ENCODE measurements at places on chromosomes 1 and 21.

- no peak overlapping the region for H3K4me3 ChIP-seq
- peaks cover 3% of the 10 kb centered on the region for H3K27me3 ChIP-seq
- H3K4me1 ChIP-seq, result no peaks in the 10 kb centered on the region
Measured at GRCh38 chr1:86754265-86754974, 50.0 kb downstream of the SH3GLB1 start.

GRCh38 chr1:65195495-65196417, 47.8 kb downstream of the AK4 start:
- no peak overlapping the region for H3K4me3 ChIP-seq
- no peak for DNase-seq
- H3K27ac ChIP-seq, result no peak overlapping the region
- H3K36me3 ChIP-seq, result no peaks in the 10 kb centered on the region
- H3K4me1 ChIP-seq, result no peaks in the 10 kb centered on the region
- H3K27me3 ChIP-seq, result no peaks in the 10 kb centered on the region

DNA sequence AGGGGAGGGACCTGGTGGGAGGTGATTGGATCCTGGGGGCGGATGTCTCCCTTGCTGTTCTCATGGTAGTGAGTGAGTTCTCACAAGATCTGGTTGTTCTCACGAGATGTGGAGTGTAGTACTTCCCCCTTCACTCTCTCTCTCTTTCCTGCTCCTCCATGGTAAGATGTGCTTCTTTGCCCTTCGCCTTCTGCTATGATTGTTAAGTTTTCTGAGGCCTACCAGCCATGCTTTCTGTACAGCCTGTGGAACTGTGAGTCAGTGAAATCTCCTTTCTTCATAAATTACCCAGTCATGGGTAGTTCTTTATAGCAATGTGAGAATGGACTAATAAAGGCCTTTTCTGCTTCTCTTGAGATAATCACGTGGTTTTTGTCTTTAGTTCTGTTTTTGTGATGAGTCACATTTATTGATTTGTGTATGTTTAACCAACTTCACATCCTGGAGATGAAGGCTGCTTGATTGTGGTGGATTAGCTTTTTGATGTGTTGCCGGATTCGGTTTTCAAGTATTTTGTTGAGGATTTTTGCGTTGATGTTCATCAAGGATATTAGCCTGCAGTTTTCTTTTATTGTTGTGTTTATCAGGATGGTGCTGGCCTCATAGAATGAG, 45.5 kb downstream of the RABGAP1L start:
- peaks cover 15% of the 10 kb centered on the region for H3K4me1 ChIP-seq
- no peaks in the 10 kb centered on the region for H3K27me3 ChIP-seq
- no peak overlapping the region for H3K4me3 ChIP-seq
- H3K27ac ChIP-seq, result no peak overlapping the region
- DNase-seq, result peak; percentile 60
- no peaks in the 10 kb centered on the region for H3K36me3 ChIP-seq

DNA sequence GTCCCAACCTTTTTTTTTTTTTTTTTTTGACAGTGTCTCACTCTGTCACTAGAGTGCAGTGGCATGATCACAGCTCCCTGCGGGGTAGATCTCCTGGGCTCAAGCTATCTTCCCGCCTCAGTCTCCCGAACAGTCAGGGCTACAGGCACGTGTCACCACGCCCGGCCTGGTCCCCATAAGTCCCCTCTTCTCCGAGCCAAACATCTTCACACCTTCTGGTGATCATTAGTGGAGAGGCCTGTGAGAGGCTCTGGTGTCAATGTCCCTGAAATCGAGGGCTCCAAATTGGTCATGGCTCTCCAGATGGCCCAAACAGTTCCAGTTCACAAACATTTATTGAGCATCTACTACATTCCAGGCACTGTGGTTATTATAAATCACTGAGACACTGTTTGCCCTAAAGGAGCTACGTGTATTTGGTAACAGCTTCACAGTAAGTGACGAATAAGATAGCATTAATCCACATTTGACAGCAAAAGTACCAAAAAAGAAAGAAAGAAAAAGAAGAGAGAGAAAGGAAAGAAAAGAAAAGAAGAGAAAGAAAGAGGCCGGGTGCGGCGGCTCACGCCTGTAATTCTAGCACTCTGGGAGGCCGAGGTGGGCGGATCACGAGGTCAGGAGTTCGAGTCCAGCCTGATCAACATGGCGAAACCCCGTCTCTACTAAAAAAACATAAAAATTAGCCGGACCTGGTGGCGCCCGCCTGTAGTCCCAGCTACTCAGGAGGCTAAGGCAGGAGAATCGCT, 867 bp upstream of the TIMM17A start:
- H3K36me3 ChIP-seq, result peaks cover 17% of the 10 kb centered on the region
- H3K27me3 ChIP-seq, result no peaks in the 10 kb centered on the region
- peak overlapping the region; percentile 71 for H3K27ac ChIP-seq
- H3K4me3 ChIP-seq, result peak overlapping the region; percentile 74

- no peak overlapping the region for H3K4me3 ChIP-seq
- H3K4me1 ChIP-seq, result no peaks in the 10 kb centered on the region
- no peaks in the 10 kb centered on the region for H3K27me3 ChIP-seq
- H3K36me3 ChIP-seq, result no peaks in the 10 kb centered on the region
- no peak for DNase-seq
Measured at GRCh38 chr21:36452281-36452825, 27.6 kb downstream of the CLDN14 start.

- H3K4me1 ChIP-seq, result no peaks in the 10 kb centered on the region
- no peaks in the 10 kb centered on the region for H3K36me3 ChIP-seq
- no peaks in the 10 kb centered on the region for H3K27me3 ChIP-seq
- no peak overlapping the region for H3K27ac ChIP-seq
- DNase-seq, result no peak
- H3K4me3 ChIP-seq, result no peak overlapping the region
Measured at GRCh38 chr1:4306559-4307467, 347.6 kb upstream of the AJAP1 start.

GRCh38 chr1:174990382-174990999, 9.3 kb upstream of the CACYBP start:
- H3K4me1 ChIP-seq, result peaks cover 6% of the 10 kb centered on the region
- peaks cover 6% of the 10 kb centered on the region for H3K36me3 ChIP-seq
- H3K4me3 ChIP-seq, result peak overlapping the region; percentile 59
- no peaks in the 10 kb centered on the region for H3K27me3 ChIP-seq

DNA sequence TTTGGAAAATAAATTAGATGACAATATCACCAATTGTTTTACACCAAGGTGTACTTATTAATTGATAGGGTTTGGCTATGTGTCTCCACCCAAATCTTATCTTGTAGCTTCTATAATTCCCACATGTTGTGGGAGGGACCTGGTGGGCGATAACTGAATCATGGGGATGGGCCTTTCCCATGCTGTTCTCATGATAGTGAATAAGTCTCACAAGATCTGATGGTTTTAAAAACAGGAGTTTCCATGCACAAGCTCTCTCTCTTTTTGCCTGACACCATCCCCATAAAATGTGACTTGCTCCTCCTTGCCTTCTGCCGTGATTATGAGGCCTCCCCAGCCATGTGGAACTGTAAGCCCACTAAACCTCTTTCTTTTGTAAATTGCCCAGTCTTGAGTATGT, 131.0 kb upstream of the LMO4 start:
- H3K27me3 ChIP-seq, result peaks cover 10% of the 10 kb centered on the region
- no peak for DNase-seq
- H3K4me3 ChIP-seq, result no peak overlapping the region
- peaks cover 4% of the 10 kb centered on the region for H3K4me1 ChIP-seq
- no peak overlapping the region for H3K27ac ChIP-seq

- H3K36me3 ChIP-seq, result peaks cover 31% of the 10 kb centered on the region
- peaks cover 32% of the 10 kb centered on the region for H3K4me1 ChIP-seq
- H3K27ac ChIP-seq, result no peak overlapping the region
- no peak for DNase-seq
Measured at GRCh38 chr1:43651188-43651587, 1.2 kb downstream of the KDM4A start.

All from CD4-positive, alpha-beta T cell (primary cell).